Stimulated activated CD8-positive, alpha-beta memory T cell treated with anti-CD3 and anti-CD28 coated beads, Interleukin-15, amount 100 ng/mL, for 1 hour (primary cell): ENCODE measurements at places on chromosomes 1 and 21.

- no peak for DNase-seq
These were observed 14.6 kb upstream of the ACBD3 start for GRCh38 chr1:226201029-226201593.

- DNase-seq, result peak; percentile 40
These were observed 102.0 kb upstream of the RUNX3 start for GRCh38 chr1:25031966-25032667.

GRCh38 chr1:44652445-44653106 lies 21.7 kb downstream of the TMEM53 start:
- DNase-seq, result peak; percentile 60

- DNase-seq, result no peak
These were observed 8.5 kb downstream of the SSR2 start for GRCh38 chr1:156012051-156012817.

DNA sequence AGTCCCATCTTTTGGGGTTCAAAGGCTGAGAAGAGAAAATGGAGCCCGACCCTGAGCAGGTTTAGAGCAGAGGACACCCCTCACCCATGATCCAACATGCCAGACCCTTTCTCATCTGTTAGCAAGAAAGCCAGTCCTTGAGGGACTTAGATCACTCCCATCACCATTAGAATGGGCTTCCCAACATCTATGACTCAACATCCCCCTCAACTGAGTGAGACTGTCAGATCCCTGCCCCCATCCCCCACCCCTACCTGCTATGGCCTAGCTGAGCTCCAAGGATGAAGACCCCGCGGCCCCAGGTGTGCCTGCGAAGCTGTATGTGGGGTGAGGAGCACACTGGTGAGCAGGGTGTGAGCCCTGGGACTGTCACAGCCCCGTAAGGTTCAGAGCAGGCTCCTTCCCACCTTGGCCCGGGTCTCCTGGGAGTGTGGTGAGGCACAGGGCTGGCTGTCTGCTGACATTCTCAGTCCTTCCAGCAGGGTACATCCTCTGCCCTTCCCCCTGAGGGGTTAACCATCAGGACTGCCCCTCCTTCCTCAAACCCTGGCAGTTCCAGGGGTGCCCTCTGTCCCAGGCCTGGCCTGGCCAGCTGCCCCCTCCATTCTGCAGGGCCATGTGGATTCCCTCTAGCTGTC lies 21.4 kb upstream of the BLACAT1 start:
- no peak for DNase-seq

DNA sequence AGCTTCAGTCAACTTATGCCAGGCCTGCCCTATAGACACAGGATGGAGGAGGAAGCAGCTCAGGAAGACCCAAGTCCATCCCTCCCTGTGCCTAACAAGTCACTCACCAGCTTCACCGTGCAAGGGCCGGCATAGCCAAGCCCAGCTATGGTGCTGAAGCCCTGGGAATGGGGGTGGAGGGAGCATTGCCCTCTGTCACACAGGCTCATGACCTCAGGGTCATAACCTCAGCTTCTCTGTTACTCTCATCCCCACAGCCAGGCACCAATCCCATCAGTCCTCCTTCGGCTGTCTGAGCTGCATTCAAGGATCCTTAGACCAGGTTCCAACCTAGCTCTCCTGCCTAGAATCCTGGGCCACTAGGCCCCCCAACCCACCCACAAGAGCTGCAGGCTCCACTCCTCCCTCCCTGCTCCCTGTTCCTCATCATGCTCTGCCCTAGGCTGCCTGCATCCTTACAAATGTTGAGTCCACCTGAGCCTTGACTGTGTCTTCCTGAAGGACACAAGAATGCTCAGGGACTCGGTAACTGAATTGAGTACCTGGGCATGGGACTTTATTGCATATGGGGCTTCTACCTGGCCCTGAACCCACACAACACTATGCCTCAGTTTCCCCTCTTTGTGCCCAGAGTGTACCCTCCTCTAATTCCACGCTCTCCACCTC lies 1.7 kb downstream of the CD244 start:
- no peak for DNase-seq

GRCh38 chr1:221172841-221173240 lies 293.6 kb downstream of the HLX start:
- no peak for DNase-seq

GRCh38 chr1:3632298-3632697 lies 7.5 kb downstream of the TPRG1L start:
- DNase-seq, result no peak

- DNase-seq, result no peak
These were observed 4.5 kb downstream of the EYA3 start for GRCh38 chr1:28083876-28084275.

DNA sequence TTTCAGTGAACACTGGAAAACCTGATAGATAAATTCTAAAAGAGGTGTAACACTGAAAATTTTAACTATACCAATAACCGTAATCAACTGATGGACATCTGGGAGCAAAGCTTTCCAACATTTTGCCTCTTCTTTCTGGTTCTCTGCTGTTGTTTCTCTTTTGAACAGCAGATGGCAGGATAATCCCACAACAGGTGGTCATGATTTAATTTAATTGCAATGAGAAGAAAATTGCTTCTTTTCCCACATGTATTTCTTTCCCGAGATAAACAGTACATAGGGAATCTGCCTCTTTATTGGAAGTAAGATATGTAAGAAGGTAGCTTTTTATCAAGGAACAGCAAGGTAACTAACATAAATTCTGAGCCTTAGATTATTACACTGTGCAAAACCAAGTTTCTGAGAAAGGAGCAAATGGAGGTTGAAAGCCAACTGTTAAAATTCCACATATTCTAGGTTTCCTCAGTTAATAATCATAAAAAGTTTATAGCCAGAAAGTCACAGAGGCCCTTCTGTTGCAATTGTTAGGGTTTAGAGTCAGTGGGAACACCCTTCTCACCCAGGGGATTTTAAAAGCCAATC lies 72.9 kb downstream of the RPS6KA1 start:
- peak; percentile 13 for DNase-seq

DNA sequence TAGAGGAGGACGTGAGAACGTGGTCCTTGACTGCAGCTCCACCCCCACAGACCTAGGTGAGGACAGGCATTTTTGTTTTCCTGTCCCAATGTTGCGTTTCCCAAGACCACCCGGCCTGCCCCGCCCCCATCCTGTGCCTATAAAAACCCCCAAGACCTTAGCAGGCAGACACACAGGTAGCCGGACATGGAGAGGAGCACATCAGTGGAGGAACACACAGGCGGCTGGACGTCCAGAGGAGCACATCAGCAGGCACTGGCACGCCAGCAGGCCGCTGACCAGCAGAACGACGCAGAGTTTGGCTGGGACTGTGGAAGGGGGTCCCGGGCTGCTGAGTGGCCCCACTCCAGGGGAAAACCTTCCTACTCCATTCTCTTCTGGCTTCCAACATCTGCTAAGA lies 12.7 kb upstream of the HMGCL start:
- DNase-seq, result no peak

- no peak for DNase-seq
These were observed 3.9 kb upstream of the CD58 start for GRCh38 chr1:116574581-116575291.

- no peak for DNase-seq
These were observed 105.1 kb downstream of the NEK7 start for GRCh38 chr1:198261886-198262285.

- DNase-seq, result no peak
These were observed 14.6 kb downstream of the MAB21L3 start for GRCh38 chr1:116125758-116126157.

- DNase-seq, result no peak
These were observed 97.8 kb upstream of the IPO9 start for GRCh38 chr1:201731142-201731541.

GRCh38 chr1:68144856-68145255 lies 87.5 kb downstream of the WLS start:
- no peak for DNase-seq

GRCh38 chr1:99598738-99599411 lies 47.0 kb upstream of the PALMD start:
- DNase-seq, result no peak

DNA sequence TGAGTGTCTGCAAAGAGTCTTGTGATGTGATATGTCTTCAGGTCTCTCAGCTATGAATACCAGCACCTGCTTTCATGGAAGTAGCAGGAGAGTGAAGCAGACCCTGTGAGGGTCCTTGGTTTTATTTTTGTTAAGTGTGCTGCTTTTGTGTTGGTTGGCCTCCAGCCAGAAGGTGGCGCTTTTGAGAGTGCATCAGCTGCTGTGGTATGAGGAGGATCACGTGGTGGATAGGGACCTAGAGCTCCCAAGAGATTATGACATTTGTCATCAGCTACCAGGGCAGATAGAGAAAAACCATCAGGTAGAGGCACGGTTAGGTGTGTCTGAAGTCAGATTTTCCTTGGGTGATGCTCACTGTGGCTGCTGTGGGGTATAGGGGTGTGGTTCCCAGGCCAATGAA lies 1232.1 kb downstream of the MRPL39 start:
- no peak for DNase-seq

DNA sequence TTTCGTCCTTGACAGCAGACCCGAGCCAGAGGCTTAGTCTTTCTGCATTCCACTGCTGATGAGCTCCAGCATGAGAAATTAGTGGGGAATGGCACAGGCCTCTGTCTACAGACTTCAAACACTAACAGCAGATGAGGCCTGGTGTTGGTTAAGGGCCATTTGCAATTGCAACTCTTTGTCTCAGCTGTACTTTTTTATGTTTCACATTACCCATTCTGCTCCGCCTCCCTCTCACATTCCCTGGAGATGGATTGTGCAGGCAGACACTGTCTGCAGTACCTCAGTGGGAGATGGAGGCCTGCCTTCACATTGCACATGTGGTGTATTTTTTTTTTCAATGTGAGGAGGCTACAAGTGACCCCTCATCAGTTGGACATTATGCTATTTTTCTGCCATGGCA lies 370.2 kb downstream of the DUSP10 start:
- DNase-seq, result no peak

DNA sequence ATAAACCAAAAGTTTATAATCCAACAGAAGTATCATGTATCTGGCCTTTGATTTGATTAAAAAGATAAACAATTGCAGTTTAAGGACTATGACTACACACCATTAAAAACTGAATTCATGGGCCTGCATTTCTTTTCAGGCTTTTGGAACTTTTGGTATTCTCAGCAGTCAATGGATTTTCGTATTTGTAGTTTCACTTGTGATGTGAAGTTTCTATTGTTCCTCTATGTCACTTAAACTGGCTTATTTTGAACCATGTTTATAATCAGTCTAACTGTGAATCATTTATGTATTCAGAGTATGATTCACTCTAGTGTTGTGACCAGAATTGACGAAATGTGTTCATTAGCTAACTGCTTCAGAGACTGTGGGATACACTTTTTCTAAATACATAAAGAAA lies 132.9 kb downstream of the COQ8A start:
- DNase-seq, result no peak

GRCh38 chr1:64569411-64569810 lies 99.5 kb downstream of the CACHD1 start:
- DNase-seq, result no peak

DNA sequence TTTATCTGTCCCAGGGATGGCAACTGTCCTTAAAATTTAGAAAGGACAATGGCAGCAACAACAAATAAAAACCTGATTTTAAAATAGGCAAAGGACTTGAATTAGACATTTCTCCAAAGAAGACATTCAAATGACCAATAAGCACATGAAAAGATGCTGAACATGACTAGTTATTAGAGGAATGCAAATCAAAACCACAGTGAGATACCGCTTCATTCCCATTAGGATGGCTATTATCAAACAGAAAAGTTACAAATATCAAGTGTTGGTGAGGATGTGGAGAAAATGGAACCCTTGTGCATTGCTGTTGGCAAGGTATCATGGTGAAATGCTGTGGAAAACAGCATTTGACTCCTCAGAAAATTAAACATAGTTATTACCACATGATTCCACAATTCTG lies 120.7 kb downstream of the CRB1 start:
- DNase-seq, result no peak

GRCh38 chr1:209560952-209561351 lies 22.6 kb upstream of the CAMK1G start:
- DNase-seq, result no peak

DNA sequence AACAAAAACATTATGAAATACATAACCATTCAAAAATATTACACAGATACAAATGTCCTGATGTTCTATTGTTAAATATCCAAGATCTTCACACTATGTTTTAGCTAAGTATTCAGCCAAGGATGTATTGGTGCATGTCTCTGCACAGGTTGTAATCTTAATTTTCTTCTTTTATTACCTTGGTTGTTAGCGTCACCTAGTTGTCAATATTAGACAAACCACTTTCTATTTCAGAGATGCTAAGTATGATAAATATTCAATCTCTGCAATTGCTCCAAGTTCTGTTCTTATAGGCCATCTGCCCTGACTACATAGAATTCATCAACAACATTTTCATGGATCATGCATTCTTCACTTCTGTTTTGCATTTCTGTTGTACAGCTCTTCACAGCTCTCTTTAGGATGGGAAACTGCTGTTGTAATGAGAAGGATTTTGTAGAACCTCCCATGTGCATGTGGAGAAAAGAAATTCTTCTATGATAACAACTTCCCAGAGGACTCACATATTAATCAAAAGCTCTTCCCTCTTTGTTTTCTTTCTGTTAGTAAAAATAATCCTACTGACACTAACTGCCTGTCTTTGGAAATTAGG lies 380.1 kb downstream of the NUF2 start:
- no peak for DNase-seq

DNA sequence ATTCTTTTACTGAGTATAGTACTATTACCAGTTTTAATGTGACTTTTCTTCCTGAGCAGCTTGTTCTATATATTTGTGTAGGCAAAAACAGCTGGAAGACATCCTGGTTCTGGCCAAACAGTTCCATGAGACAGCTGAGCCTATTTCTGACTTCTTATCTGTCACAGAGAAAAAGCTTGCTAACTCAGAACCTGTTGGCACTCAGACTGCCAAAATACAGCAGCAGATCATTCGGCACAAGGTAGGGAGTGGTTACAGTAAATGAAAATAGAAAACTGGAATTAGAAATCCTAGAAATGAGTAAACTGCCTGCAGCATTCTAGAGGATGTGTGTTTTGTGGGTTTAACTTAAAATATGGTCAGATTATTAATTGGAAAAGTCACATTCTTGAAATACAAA lies 64.1 kb upstream of the BMP8A start:
- no peak for DNase-seq

- DNase-seq, result no peak
These were observed 28.0 kb upstream of the FOXO6 start for GRCh38 chr1:41333146-41333784.

GRCh38 chr1:155022136-155022926 lies 11.2 kb downstream of the DCST2 start:
- no peak for DNase-seq
